ENCODE measurements at places on chromosomes 7 and 10.

- no peak for DNase-seq
These were observed 18.0 kb upstream of the DUSP5 start for GRCh38 chr10:110479710-110480109.

- no peak for DNase-seq
These were observed 265.6 kb upstream of the FOXK1 start for GRCh38 chr7:4416396-4417056.

DNA sequence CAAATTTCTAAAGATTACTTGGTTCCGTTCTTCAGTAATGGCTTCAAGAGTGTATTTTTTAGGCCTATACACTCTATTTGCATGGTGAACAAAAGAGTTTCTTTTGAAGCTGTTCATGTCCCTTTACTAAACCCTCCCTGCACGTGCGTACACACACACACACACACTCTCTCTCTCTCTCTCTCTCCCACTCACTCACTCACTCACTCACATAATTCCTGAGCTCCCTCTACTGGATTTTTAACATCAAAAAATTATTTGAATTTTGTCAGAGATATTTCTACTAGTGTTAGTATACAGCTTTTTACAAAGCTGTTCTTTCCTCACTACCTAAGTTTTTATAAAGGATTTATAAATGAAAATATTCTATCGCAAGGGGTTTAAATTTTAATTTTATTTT is 85.9 kb downstream of the UBE3C start:
- DNase-seq: no peak

- DNase-seq: no peak
These were observed 4.4 kb upstream of the LUC7L2 start for GRCh38 chr7:139355320-139355719.

DNA sequence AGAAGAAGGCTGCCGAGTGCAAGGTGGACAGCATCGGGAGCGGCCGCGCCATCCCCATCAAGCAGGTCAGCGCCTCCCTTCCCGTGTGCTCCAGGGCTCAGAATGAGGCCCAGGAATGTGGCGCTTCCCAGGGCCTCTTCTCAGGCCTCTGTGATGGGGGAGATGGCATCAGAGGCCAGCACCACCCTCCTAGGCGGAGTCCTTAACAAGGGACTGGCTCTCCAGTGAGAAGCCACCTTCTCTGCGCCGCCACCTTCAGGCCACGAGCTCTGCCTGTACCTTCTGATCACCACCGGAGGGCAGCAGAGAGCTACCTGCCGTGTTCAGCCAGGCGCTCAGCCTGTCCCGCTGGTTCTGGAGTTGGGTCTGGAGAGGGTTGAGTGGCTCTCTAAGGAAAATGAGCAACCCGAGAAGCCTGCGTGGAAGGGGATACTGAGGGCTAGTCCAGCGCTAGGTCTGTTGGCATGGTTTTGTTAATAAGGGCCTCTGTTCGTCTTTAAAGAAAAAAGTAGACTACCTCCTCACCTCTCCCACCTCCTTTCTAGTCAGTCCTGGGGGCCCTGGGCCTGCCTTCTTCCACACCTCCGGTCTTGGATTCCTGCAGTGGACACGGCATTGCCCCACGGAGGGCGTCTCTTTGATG is 37.7 kb downstream of the AGAP3 start:
- peak; percentile 71 for DNase-seq

GRCh38 chr10:100504096-100504495 is 15.6 kb downstream of the SEC31B start:
- DNase-seq: no peak

- no peak for DNase-seq
These were observed 1307.8 kb upstream of the CELF2 start for GRCh38 chr10:9709849-9710248.

GRCh38 chr7:155984028-155984580 is 171.8 kb upstream of the SHH start:
- DNase-seq: no peak
